ENCODE measurements at places on chromosomes 1 and 21. TPM values are rescaled to one million over a fixed set of nuclear protein-coding genes. Genes with fewer than 3 reads are reported as not detected.

Gene PRMT6
- 7.3 TPM for total RNA-seq

Gene CGN
- total RNA-seq = 0.19 TPM

DNA sequence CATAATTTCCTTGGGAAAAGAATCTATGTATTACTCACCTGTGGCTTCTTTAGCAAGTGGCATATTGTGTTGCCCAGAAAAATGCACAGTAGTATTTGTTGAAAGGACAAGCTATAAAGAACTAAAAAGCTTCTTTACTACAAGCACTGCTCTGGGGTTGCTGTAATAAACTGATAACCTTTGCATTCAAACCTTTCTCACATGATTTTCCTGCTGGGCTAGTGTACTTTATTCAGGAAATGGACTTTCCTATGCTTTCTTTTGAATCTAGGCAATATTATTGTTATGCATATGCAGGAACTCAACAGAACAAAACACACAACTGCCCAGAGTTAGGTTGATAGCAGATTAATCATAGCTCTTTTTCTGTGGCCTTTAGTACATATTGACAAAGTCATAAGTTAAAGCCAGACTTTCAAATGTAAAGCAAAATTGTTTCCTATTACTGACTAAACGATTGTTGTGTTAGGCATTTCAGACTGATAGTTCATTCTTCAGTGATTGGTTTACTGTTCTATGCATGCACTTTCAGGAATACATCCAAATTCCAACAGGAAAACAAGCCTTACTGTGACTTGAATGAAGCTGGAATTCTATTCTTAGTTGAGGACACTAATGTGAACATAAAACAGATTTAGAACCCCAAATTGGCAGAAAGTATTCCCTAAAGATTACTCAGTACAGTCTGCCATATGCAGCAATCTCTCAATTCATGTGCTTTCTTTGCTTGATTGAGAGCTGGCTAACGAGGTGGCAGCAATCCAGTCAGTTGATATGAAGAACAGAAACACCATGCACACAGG lies 564.3 kb upstream of the NEGR1 start:
- H3K27ac ChIP-seq = no peak overlapping the region
- no peak for DNase-seq
- no peak overlapping the region for H3K4me3 ChIP-seq
- no peaks in the 10 kb centered on the region for H3K4me1 ChIP-seq
- no peaks in the 10 kb centered on the region for H3K36me3 ChIP-seq
- no peaks in the 10 kb centered on the region for H3K27me3 ChIP-seq

DNA sequence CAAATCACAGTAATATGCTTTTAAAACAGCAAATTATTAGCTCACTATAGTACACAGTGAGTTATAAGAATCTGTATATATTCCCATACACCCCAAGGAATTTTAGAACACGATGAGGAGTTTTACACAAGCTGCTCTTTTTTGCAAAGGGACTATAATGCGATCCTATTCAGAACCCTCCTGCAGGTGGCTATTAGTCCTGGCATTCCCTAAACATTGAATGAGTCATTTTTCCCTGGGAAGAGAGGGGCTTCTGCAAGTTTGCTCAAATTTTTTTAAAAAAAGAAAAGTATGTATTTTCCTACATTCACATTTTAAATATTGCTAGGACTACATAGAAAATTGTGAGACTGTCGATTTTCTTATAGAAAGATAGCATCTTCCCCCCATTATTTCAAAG lies 106.3 kb downstream of the COL11A1 start:
- H3K4me1 ChIP-seq = no peaks in the 10 kb centered on the region
- H3K4me3 ChIP-seq = no peak overlapping the region
- H3K27ac ChIP-seq = no peak overlapping the region
- no peaks in the 10 kb centered on the region for H3K36me3 ChIP-seq
- no peaks in the 10 kb centered on the region for H3K27me3 ChIP-seq

DNA sequence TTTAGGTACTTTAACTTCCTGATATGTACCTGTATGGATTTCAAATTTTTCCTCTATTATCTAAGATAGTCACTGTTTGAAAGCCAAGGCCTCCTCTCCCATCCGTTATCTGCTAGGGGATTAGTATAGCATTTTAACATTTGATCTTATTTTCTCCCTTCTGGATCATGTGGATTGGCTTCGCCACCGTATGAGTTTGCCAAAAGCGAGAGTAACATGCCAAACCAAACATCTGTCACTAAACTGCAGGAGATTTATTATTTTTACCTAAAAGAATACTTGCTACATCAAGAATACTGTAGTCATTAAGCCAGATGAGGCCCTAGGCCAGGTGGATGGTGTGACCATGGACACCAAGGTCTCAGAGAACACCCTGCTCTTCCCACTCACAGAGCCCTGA lies 28.5 kb upstream of the EEIG2 start:
- no peak overlapping the region for H3K27ac ChIP-seq
- no peak overlapping the region for H3K4me3 ChIP-seq
- no peaks in the 10 kb centered on the region for H3K27me3 ChIP-seq
- H3K4me1 ChIP-seq = no peaks in the 10 kb centered on the region

- H3K27me3 ChIP-seq = no peaks in the 10 kb centered on the region
- no peak for DNase-seq
Observed at GRCh38 chr1:170790651-170791071, 126.7 kb downstream of the PRRX1 start.

GRCh38 chr21:28636752-28637691 lies 355.7 kb downstream of the LTN1 start:
- H3K36me3 ChIP-seq = no peaks in the 10 kb centered on the region
- H3K4me1 ChIP-seq = peaks cover 26% of the 10 kb centered on the region
- H3K27ac ChIP-seq = no peak overlapping the region

- no peak overlapping the region for H3K27ac ChIP-seq
- DNase-seq = no peak
- H3K36me3 ChIP-seq = no peaks in the 10 kb centered on the region
Observed at GRCh38 chr1:180254854-180255253, 24.8 kb downstream of the LHX4 start.

Gene LCE1D
- total RNA-seq = not detected

DNA sequence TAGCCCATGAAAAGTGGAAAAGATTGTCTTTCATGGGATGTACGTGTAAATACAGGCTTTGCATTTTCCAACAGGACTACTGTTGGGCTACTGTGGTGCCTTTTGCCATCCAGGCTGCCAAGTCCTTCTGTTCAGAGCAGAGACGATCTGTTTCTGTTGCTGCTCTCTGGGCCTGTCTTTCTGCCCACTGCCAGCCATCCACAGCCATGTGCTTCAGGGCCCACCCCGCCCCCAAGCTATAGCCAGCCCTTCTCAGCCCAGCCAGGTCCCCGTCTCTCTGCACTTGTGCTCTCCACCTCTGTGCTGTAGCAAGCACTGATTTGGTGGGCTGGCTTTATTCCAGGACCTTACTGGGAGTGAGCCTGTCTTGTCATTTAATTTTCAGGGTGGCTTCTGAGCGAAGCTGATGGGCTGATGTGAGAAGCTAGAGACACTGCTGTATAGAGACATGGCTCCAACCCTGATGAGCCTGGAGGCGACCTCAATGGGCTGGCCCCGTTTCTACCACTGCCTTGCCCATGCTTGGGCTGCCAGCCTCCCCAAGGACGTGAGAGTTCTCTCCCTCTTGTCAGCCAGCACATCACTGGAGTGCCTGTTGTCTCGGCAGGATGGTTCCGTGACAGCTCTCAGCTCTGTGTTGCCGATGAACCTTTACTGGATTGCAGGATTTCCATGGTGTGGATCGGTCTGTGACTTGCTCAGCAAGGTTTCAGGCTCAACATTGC lies 137.8 kb downstream of the PEX14 start:
- no peaks in the 10 kb centered on the region for H3K27me3 ChIP-seq
- DNase-seq = no peak
- H3K4me3 ChIP-seq = no peak overlapping the region
- peaks cover 3% of the 10 kb centered on the region for H3K4me1 ChIP-seq
- no peak overlapping the region for H3K27ac ChIP-seq
- H3K36me3 ChIP-seq = no peaks in the 10 kb centered on the region

- H3K27ac ChIP-seq = no peak overlapping the region
- H3K4me1 ChIP-seq = peaks cover 71% of the 10 kb centered on the region
- no peak for DNase-seq
Observed at GRCh38 chr1:41768583-41768982, 150.1 kb downstream of the HIVEP3 start.

Gene YTHDF2
- total RNA-seq = 56.3 TPM

DNA sequence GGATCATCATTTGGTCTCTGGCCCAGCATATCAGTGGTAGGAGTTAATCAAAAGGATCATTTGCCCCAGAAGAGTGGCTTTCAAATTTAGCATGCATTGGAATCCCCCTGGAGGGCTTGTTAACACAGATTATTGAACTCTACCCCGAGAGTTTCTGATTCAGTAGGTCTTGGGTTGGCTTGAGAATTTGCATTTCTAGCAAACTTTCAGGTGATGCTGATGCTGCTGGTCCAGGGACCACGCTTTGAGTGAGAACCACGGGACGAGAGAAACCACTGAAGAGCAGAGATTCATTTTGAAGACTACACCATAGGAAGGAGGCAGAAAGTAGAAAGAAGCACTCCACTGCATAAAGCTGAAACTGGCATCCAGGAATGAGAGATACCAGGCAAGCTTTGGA lies 81.3 kb upstream of the DUSP10 start:
- no peaks in the 10 kb centered on the region for H3K36me3 ChIP-seq
- peaks cover 4% of the 10 kb centered on the region for H3K4me1 ChIP-seq
- DNase-seq = no peak
- H3K4me3 ChIP-seq = no peak overlapping the region
- no peaks in the 10 kb centered on the region for H3K27me3 ChIP-seq

Gene CSF3R
- total RNA-seq = 10.5 TPM

Gene HES2
- not detected for total RNA-seq

Gene CLCA4
- not detected for total RNA-seq

Gene UBXN10
- 0.74 TPM for total RNA-seq

- H3K27ac ChIP-seq = no peak overlapping the region
- H3K4me3 ChIP-seq = no peak overlapping the region
- no peaks in the 10 kb centered on the region for H3K36me3 ChIP-seq
- H3K27me3 ChIP-seq = no peaks in the 10 kb centered on the region
Observed at GRCh38 chr1:223230161-223230881, 87.3 kb upstream of the TLR5 start.

DNA sequence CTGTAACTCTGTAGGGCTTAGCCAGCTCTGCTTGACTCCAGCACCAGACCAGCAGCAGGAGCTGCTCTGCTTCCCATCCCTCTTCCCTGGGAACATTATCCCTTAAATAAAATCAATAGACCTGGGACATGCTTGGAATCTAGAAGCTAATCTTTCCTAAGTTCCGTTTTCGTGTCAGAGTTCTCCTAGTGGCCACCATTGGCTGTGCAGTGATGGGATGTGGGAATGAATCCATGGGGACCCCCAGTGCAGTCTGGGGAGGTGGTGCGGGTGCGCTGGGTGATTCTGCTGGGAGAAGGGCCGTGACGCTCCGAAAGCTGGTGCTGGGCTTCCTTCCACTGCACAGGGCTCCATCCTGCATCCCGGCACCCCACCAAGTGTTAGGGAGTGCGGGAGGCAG lies 202.7 kb downstream of the CAMTA1 start:
- H3K27me3 ChIP-seq = no peaks in the 10 kb centered on the region
- DNase-seq = no peak
- H3K27ac ChIP-seq = no peak overlapping the region
- H3K4me3 ChIP-seq = no peak overlapping the region
- no peaks in the 10 kb centered on the region for H3K36me3 ChIP-seq
- no peaks in the 10 kb centered on the region for H3K4me1 ChIP-seq

DNA sequence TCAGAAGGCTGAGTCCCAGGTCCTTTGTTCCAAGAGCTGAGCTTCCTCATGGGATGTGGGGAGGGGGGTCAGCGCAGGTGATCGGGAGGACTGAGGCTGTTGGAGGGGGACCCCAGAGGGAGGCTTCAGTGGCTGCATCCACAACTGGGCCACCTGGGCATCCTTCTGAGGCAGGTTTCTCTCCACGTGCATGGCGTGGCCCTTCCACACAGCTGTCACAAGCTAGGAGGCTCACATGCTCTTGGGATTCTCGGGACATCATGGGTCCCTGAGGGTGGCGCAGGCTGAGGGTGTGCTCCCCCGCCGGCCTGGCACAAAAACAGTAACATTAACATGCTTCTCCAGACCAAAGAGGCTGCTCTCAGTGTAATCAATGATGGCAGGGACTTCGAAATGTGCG lies 229.6 kb upstream of the AJAP1 start:
- no peaks in the 10 kb centered on the region for H3K27me3 ChIP-seq
- no peak overlapping the region for H3K27ac ChIP-seq
- no peaks in the 10 kb centered on the region for H3K36me3 ChIP-seq

DNA sequence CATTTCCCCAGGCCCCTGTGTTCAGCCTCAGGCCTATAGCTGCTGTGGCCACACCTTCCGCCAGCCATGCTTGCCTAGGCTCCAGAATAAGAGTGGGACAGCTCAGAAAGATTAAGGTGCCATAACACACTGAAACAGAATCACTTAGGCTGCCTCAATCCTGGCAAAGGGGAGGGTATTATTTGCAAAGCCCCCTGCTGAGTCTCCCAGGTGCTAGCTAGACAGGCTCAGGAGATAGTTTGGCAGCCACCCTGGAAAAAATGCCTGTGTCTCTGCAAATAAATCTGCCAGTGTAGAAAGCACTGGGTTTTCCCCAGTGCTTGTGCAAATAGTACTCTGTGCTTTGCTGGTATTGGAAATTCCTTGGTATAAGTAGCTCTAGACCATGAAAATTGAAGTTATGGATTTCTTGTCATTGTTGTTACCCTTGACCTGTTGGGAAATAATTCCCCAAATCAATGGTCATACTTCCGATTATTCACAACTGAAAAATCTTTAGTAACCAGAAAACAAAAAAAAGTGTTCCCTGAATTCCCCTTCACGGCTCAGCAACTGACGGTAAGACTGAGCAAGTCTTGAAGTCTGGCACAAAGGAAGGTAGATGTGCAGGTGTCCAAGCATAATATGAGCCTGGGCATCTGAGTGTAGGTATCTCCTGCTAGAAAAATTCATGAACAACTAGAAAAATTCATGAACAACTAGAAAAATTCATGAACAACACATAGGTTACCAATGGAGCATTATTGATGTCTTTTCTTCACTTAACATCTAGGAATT lies 56.9 kb downstream of the PROX1 start:
- no peak overlapping the region for H3K27ac ChIP-seq
- no peak for DNase-seq
- H3K36me3 ChIP-seq = no peaks in the 10 kb centered on the region
- H3K4me1 ChIP-seq = no peaks in the 10 kb centered on the region

Gene LHX8
- not detected for total RNA-seq

Gene FAM177B
- total RNA-seq = not detected

Gene NOS1AP
- 2.9 TPM for total RNA-seq

Gene RNF186
- total RNA-seq = not detected

Gene HMGB4
- total RNA-seq = not detected

- peaks cover 38% of the 10 kb centered on the region for H3K4me1 ChIP-seq
- H3K27me3 ChIP-seq = no peaks in the 10 kb centered on the region
- H3K27ac ChIP-seq = no peak overlapping the region
- no peak for DNase-seq
- H3K4me3 ChIP-seq = no peak overlapping the region
Observed at GRCh38 chr1:41673806-41674205, 189.3 kb upstream of the EDN2 start.

Measured in heart left ventricle (tissue), 16 donors.